Gastrocnemius medialis (tissue), 4 donors: ENCODE measurements at places on chromosomes 3 and 15. TPM values are rescaled to one million over a fixed set of nuclear protein-coding genes. Genes with fewer than 3 reads are reported as not detected.

The CD200 gene
- total RNA-seq: 0.35 TPM

The ZBED2 gene
- total RNA-seq: not detected

The LTK gene
- total RNA-seq: not detected

The KNL1 gene
- not detected for total RNA-seq

The LMAN1L gene
- not detected for total RNA-seq

The DYNC1LI1 gene
- total RNA-seq: 51.0 TPM

- no peak for DNase-seq
Observed at GRCh38 chr15:89024418-89024817, 63.8 kb upstream of the ABHD2 start.

DNA sequence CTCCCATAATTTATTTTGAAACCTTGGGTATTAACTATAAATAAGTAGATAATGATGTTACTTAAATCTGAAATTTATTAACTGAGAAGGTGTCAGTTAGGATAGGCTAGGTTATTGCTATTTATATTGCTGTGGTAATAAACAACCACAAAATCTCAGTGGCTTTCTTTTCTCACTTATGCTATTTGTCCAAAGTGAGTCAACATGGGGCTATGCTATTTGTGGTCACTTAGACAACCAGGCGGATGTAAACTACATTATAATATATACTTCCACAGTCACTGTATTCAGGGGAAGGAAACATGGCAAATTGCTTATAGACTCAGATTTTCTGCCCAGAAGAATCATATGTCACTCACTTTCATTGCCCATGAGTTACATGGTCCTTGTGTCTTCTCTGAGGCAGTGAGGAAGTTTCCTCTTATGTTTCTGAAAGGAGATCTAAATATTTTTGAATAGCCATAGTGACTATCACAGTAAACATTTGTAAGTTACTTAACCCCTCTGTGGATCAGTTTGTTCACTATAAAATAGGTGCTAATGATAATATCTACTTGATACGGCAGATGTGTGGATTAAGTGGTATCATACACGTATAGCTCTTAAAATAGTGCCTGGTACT is 19.8 kb downstream of the HMG20A start:
- no peak for DNase-seq

- no peak for DNase-seq
Observed at GRCh38 chr3:103167850-103168249, 733.0 kb downstream of the ZPLD1 start.
